Activated gamma-delta T cell treated with Interleukin-2 at 50 U/mL for 16 hours (primary cell): ENCODE measurements at places on chromosomes 12 and 14.

GRCh38 chr12:24328261-24328660, 378.8 kb upstream of the SOX5 start:
- no peak for DNase-seq

DNA sequence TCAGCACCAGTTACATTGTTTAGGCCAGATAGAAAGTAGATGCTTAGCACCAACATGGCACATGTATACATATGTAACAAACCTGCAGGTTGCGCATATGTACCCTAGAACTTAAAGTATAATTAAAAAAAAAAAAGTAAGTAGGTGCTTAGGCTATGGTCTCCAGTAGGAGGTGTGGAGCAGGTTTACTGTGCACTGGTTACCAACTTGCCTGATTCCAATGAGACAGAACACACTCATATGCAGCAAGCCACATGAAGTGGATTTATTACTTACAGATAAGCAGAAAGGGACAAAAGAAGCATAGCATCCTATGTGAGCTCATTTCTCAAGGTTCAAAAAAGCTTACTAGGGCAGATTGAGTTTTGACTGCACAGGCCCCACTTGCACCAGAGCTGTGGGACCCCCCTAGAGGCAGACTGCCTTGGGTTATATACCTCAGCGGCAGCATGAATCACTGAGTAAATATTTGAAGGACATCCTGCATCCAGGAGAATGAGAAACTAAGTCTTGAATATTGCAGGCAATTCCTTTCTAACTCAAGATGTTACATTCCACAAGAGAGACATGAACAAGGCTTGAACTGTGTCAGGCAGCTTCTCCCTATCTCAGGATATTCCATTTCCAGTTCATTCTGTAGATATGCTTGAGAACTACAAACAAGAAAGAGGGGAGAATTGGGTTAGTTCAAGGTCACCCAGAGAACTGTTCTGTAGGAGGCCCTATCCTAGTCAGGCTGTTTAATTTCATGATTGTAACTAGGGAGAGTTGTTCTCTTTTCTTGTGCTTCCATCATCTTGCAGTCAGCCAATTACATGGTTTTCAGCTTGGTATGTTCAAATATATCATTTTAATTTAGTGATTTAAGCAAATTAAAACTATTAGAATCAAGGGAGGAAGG, 30.1 kb downstream of the LRFN5 start:
- no peak for DNase-seq

GRCh38 chr14:33932576-33933345, 18.1 kb downstream of the EGLN3 start:
- no peak for DNase-seq

DNA sequence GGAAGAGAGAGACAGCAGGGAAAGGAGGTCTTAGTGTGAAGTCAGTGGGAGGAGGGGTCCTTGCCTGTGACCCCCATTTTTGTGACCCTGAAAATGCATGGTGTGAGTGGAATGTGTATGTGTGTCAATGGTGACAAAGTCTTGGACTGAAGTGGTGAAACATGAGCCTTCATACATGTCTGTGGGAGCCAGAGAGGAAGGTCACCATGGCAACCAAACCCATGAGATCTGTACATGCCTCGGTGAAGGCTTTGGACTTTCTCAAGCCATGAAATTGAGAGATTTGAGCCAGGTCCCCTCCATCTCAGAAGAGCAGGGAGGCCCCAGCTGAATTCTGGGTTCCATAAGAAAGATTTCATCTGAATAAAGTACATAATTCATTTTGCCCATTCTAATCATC, 108.7 kb downstream of the TTC8 start:
- no peak for DNase-seq

- no peak for DNase-seq
These were observed 746.4 kb upstream of the FLRT2 start for GRCh38 chr14:84783511-84783910.

GRCh38 chr12:96146747-96147146, 47.4 kb upstream of the ELK3 start:
- no peak for DNase-seq

GRCh38 chr14:91533623-91534022, 23.5 kb upstream of the PPP4R3A start:
- no peak for DNase-seq

- no peak for DNase-seq
These were observed 13.7 kb upstream of the ZNF740 start for GRCh38 chr12:53166837-53167236.

DNA sequence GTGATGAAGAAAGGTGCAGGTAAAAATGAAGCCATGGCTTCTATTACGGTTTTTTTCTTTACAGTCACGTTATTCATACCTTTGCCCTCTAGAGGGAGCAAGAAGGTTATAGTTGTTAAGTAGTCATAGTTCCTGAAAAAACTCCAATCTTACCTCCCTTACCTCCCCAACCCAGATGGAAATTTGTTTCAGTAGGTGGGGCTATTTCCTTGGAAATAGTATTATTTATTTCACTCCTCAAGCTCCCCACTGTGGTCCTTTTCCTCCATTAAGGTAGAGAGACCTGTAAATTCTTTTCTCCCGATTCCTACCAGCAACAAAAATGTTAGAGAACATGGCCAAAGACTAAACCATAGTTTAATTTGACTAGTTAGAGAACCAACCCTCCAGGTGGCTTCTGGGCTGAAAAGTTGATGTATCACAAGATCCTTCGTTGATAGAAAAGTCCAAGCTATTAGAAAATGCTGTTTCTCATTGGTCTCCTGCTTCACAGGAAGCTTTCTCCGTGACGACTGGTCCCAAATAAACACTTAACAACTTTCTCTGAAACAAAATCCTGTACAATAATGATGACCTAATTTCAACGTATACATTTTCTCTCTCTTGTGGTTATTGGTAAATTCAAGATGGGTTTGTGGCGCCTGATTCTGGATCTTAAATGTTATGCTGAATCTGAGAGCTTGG, 43.5 kb downstream of the TMX1 start:
- DNase-seq = no peak
